ENCODE measurements at places on chromosomes 11 and 22. TPM values are rescaled to one million over a fixed set of nuclear protein-coding genes. Genes with fewer than 3 reads are reported as not detected.

GRCh38 chr11:16945671-16946469 is 68.3 kb downstream of the PLEKHA7 start:
- H3K36me3 ChIP-seq: no peaks in the 10 kb centered on the region
- H3K4me3 ChIP-seq: no peak overlapping the region
- H3K27ac ChIP-seq: no peak overlapping the region

- no peak overlapping the region for H3K27ac ChIP-seq
- H3K36me3 ChIP-seq: no peaks in the 10 kb centered on the region
- no peak for DNase-seq
- no peaks in the 10 kb centered on the region for H3K4me1 ChIP-seq
- H3K27me3 ChIP-seq: no peaks in the 10 kb centered on the region
Measured at GRCh38 chr22:43711681-43712080, 100.4 kb downstream of the EFCAB6 start.

DNA sequence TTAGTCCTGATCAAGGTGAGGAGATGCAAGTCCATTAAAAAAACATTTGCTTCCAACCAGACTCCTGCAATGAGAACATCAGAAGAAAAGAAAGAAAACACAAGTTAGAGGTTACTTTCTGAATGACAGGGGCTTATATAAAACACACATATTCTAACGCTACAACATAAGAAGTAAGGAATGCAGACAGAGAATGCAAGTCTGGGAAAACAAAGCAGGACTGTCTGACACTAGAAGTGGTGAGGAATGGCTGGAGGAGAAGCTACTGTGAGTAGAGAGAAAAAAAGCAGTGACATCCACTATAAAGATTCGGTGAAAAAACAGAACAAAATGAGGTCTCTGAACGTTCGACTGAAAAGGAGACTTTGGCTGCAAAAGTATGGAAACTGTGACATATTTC is 12.3 kb downstream of the TMEM216 start:
- no peaks in the 10 kb centered on the region for H3K36me3 ChIP-seq
- H3K27ac ChIP-seq: no peak overlapping the region
- no peaks in the 10 kb centered on the region for H3K27me3 ChIP-seq
- DNase-seq: no peak
- H3K4me3 ChIP-seq: no peak overlapping the region
- no peaks in the 10 kb centered on the region for H3K4me1 ChIP-seq

DNA sequence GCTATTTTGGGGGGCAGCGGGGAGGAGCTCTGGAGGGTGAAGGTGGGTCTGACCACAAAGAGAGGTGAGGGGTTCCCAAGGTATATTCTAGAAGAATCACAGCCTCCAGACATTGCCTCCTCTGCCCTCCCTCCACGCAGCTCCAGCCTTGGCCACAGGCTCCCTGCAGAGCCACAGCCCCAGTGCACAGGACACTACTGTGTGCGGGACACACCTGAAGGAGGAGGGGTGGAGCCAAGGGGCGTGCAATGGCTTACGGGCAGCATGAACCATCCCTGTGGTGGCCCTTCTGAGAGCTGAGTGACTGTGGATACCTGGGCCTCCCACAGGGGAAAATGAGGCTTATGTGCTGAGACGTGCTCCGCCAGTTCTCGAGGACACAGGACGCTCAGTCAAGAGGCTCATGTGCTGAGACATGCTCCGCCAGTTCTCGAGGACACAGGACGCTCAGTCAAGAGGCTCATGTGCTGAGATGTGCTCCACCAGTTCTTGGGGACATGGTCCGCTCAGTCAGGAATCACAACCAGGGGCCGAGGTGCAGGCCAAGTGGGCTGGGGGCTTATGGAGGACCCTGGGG is 417.3 kb downstream of the SHANK2 start:
- H3K4me1 ChIP-seq: no peaks in the 10 kb centered on the region
- no peak for DNase-seq
- no peaks in the 10 kb centered on the region for H3K36me3 ChIP-seq
- no peak overlapping the region for H3K4me3 ChIP-seq
- no peak overlapping the region for H3K27ac ChIP-seq

GRCh38 chr11:75237050-75237449 is 3.5 kb upstream of the TPBGL start:
- peaks cover 13% of the 10 kb centered on the region for H3K4me1 ChIP-seq
- H3K4me3 ChIP-seq: no peak overlapping the region
- H3K27ac ChIP-seq: no peak overlapping the region

DNA sequence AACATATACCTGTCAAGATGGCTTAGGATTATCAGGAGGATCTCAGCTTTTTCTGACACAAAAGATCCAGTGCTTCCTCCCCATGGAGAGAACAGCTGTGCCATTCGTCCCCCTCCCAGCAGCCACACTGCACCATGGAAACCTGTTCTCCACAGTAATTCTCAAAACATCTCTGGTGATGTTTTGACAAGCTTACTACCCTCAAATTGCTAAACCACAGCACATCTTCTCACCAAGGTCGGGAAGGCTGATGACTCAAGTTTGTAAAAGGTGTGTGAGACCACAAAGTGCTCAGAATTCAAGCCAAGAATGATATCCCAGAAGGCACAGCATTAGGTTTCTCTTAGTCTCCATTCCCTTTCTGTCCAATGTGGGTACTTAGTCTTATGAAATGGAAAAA is 3.9 kb upstream of the RAB38 start:
- H3K27me3 ChIP-seq: no peaks in the 10 kb centered on the region
- H3K27ac ChIP-seq: no peak overlapping the region
- no peaks in the 10 kb centered on the region for H3K36me3 ChIP-seq
- no peak for DNase-seq
- no peak overlapping the region for H3K4me3 ChIP-seq

DNA sequence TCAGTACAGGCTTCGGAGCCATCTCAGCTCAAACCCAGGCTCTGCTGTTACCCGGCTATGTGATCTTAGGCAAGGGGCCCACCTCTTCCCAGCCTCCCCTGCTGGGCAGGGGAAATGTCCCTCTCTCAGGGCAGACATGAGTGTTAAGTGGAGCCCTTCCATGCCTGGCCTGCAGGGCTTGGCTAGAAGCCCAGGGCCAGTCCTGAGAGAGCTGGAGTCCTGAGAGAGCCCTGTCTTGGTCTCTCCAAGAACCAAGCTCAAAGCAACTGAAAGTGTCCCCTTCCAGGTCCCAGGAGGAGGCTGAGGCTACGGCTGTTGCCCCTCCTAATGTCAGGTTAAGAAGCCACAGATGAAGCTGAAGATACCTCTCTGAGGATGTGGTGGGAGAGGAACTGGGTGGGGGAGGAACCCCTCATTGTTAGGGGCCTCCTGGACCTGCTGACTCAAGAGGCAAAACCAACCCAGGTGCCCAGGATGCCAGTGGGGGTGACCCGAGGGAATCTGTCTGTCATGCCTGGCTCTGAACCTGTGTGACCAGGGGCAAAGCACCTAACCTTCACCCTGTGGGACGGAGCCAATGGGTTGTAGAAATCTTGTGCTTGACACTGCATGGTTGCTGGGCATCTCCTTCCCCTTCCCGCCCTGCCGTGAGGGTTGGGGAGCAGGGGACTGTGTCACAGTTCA is 4.2 kb downstream of the ZP1 start:
- H3K4me3 ChIP-seq: no peak overlapping the region
- no peaks in the 10 kb centered on the region for H3K27me3 ChIP-seq
- no peaks in the 10 kb centered on the region for H3K36me3 ChIP-seq

DNA sequence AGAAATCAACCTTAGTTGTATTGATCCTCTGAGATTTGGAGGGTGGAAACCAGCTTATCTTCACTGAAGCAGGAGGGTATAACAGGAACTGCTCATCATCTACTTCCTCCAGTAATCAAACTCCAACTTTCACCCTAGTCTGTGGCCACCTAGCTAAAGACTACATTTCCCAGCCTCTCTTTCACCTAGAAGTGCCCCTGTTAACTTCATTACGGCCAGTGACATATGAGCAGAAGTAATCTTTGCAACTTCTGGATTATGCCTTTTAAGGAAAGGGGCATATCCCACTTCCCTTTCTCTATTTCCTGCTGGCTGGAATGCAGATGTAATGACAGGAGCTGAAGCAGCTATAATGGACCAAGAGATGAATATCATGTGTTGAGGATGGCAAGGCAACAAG is 7.6 kb upstream of the VPS37C start:
- H3K4me1 ChIP-seq: peaks cover 7% of the 10 kb centered on the region
- no peaks in the 10 kb centered on the region for H3K27me3 ChIP-seq
- no peaks in the 10 kb centered on the region for H3K36me3 ChIP-seq
- H3K4me3 ChIP-seq: no peak overlapping the region
- no peak for DNase-seq

GRCh38 chr11:35951680-35952079 is 7.8 kb downstream of the LDLRAD3 start:
- no peak overlapping the region for H3K4me3 ChIP-seq
- H3K27me3 ChIP-seq: no peaks in the 10 kb centered on the region
- H3K4me1 ChIP-seq: no peaks in the 10 kb centered on the region
- no peak for DNase-seq
- no peaks in the 10 kb centered on the region for H3K36me3 ChIP-seq
- H3K27ac ChIP-seq: no peak overlapping the region

- H3K36me3 ChIP-seq: no peaks in the 10 kb centered on the region
- H3K27me3 ChIP-seq: no peaks in the 10 kb centered on the region
- DNase-seq: no peak
- no peak overlapping the region for H3K27ac ChIP-seq
Measured at GRCh38 chr22:19875061-19875530, 20.4 kb upstream of the GNB1L start.

DNA sequence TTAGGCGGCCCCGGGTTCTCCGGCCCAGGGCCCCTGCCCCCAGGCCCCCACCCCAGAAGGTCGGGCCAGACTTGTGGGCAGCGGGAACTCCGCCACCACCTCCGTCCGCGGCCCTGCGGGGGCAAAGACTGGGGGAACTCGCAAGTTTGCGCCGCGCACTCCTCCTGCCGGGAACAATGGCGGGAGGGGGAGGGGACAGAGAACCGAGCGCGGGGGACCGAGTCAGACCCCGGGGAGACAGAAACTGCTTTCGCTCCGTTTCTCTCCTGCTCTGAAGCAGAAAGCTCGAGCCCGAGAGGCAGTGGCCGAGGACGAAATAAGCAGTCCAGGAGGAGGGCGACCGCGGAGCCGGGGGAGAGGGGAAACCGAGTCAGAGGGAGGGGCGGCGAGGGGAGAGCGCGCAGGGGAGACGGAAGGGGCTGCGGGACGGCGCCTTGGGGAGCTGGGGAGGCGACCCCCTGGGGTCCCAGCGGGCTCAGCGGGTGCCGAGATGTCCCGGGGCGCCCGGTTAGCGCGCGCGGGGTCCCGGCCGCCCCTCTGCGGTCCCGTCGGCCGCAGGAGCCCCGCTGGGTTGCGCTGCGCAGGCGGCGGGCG is 555 bp downstream of the TP53I11 start:
- DNase-seq: peak; percentile 58
- H3K4me3 ChIP-seq: peak overlapping the region; percentile 66
- peaks cover 44% of the 10 kb centered on the region for H3K4me1 ChIP-seq
- no peaks in the 10 kb centered on the region for H3K36me3 ChIP-seq
- peak overlapping the region; percentile 86 for H3K27ac ChIP-seq
- no peaks in the 10 kb centered on the region for H3K27me3 ChIP-seq

DNA sequence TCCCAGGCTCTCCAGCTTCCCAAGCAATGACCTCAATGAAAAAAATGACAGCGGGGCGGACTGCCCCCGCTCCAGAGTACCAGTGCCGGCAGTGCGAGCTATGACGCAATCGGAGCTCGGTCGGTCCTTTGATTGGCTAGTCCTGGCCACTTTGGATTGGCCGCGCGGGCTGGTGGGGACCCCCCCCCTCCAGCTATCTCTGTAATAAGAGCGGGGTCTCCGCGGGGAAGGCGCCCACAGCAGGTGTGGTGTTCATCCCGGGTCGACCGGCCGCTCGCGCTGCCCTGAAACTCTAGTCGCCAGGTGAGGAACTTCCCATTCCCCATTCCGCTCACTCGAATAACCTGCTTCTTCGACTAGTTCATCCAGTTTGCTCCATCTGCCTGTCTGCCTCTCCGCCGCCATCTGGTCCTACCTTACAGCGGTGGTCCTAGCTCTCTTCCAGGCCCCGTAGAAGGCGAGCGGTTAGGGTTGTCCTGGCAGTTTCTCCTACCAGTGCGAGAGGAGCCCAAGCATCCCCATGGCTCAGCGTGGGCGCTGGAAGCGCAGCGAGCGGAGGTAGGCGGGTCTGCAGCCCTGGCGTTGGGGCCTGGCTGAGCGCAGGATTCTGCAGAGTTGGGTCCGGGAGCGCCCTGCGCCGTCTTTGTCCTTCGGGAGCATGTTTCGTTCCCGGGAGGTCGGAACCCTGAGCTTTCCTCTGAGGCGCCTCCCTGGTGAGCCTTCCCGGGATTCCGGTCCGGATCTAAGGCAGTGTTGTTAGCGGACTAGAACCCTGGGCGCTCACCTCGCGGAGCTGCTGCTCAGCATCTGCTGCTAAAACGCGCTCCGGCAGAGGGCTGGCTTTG is at the start of gene CALCB:
CALCB (plus strand) TSS at position 233 of the 845 bp plus-strand sequence. CDS start 1,126 bp downstream, outside the sequence.
- H3K27me3 ChIP-seq: peaks cover 44% of the 10 kb centered on the region
- H3K27ac ChIP-seq: no peak within 1 kb of the TSS
- H3K36me3 ChIP-seq: no peaks in the 10 kb centered on the region
- no peak for DNase-seq
- peaks cover 21% of the 10 kb centered on the region for H3K4me1 ChIP-seq
- H3K4me3 ChIP-seq: peak within 1 kb of the TSS; percentile 8

GRCh38 chr11:811446-812245 is 1.9 kb downstream of the RPLP2 start:
- H3K27ac ChIP-seq: peak overlapping the region; percentile 96
- DNase-seq: no peak
- peaks cover 7% of the 10 kb centered on the region for H3K36me3 ChIP-seq
- H3K4me3 ChIP-seq: no peak overlapping the region

DNA sequence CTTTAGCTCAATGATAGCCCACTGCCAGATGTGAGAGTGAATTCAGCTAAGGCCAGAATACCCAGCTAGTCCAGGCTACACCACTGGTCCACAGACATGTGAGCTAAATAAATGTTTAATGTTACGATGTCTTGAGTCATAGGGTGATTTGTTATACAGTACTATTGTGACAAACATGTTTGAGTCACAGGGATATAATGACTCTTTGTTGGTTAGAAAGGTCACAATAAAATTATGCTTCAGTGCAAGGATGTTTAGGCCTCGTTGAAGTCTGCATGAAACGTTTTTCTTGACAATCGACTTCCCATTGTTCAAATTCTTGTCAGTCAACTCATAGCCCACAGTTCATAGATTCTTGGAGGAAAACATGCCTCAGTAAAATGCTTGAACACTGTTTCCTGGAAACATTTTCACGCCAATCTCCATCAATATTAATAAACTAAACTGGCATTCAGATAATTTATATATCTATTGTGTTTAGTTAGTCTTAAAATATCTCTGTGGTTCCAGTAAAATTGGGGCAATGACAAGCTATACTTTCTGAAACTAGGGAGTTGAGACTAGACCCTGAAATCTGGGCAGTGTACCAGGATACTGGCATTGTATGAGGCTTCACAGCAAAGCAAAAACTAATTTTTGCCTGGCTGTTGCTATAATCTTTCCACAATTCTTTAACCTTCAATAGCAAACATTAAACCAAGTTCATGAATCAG is 650.8 kb upstream of the KIRREL3 start:
- no peak overlapping the region for H3K4me3 ChIP-seq
- DNase-seq: no peak
- H3K27ac ChIP-seq: no peak overlapping the region
- H3K27me3 ChIP-seq: no peaks in the 10 kb centered on the region
- no peaks in the 10 kb centered on the region for H3K4me1 ChIP-seq

LMNTD2 gene
- 89.0 TPM for total RNA-seq

TRIM6 gene
- 1.4 TPM for total RNA-seq

CDCA5 gene
- 2.6 TPM for total RNA-seq

CENPM gene
- total RNA-seq: 22.9 TPM

ANGPTL5 gene
- not detected for total RNA-seq

LRP4 gene
- total RNA-seq: 20.1 TPM

OR51F2 gene
- not detected for total RNA-seq
